ENCODE measurements at places on chromosomes 3 and 15.

DNA sequence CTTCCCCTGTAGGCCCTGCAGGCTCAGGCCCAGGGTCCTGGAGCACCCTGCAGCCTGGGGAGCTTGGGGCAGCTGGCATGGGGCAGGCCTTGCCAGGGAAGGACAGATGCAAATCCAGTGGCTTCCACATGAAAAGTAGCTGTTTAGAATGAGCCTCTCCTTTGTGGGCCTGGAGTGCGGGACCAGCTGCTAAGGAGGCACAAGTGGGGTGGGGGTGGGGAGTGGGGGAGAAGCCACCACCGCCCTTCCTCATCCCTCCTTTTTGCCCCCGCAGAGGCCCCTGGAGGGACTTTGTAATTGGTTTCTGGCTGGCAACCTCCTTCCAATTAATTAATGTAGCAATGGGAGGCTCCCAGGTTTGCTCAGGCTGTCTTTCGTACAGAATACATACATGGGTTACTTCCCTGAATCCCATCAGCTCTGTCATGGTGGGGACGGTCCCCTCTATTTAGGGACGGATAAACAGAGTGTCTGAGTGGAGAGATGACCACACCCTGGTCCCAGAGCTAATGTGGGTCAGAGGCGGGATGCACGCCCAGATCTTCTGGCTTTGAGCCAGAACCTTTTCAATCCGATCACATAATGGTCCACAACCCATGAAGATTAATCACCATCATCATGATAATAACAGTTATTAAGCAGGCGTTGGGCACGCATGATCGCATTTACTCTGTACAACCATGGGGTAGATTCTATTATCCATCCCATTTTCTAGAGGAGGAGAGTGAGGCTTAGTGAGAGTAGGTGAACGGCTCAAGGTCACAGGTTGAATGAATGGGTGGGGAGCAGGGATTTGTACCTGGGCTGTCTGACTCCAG is 6.2 kb downstream of the CORO2B start:
- DNase-seq = no peak

DNA sequence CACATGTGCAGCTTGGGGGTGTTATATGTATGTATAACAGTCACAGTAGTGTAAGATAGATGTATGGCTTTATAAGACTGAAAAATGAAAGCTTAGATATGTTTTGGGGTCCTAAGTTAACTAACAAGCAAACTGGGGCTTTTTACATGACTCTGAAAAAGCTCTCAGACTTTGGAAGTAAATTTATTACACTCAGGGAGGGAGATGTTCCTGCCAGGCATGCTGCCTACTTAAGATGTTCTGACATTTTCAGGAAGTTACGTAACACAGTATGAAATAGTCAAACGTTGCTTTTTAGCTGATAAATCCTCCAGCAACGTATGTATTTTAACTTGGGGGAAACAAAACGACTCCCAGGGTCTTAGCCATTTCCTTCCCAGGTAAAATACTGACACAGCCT is 1.7 kb upstream of the IFT57 start:
- DNase-seq = no peak

GRCh38 chr3:8816106-8816505 is 46.7 kb upstream of the OXTR start:
- DNase-seq = no peak

GRCh38 chr15:73127302-73127936 is 75.2 kb downstream of the NEO1 start:
- DNase-seq = no peak

DNA sequence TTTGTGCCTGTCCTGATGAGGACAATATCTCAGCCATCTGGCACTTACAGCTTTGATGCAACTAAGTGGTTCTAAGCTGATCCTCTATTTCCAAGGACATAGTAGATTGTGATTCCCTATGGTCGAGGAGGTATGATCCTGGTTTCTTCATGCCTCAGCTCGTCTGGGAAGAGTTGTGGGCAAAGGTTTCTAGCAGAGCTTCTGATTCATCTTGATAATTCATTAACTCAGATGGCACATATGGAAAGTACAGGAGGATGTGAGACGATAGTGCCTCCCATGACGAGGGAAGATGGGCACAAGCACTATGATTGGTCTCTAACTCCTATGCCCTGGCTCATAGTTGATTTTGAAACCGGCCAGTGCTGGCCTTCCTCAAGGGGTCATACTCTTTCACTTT is 334.2 kb upstream of the SEMA6D start:
- DNase-seq = no peak

GRCh38 chr3:189139611-189139940 is 32.2 kb upstream of the TPRG1 start:
- no peak for DNase-seq

DNA sequence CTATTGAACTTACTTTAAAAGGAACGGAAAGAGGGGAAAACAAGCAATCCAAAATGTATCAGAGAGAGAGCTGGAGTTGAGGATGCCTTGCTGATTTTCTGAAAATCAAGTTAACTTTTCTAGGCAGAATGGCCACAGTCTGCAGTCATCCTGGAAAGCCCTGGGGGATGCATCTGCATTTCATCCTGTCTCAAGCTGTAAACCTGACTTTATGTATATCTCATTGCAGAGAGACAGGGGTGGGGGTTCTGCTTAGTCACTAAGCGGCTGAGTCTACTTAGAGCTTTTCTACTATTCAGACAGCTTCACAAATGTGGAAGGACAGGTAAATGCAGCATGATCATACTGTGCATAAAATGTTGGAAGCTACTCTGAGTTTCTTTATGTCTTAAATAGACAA is 41.4 kb downstream of the MRPS25 start:
- DNase-seq = no peak

DNA sequence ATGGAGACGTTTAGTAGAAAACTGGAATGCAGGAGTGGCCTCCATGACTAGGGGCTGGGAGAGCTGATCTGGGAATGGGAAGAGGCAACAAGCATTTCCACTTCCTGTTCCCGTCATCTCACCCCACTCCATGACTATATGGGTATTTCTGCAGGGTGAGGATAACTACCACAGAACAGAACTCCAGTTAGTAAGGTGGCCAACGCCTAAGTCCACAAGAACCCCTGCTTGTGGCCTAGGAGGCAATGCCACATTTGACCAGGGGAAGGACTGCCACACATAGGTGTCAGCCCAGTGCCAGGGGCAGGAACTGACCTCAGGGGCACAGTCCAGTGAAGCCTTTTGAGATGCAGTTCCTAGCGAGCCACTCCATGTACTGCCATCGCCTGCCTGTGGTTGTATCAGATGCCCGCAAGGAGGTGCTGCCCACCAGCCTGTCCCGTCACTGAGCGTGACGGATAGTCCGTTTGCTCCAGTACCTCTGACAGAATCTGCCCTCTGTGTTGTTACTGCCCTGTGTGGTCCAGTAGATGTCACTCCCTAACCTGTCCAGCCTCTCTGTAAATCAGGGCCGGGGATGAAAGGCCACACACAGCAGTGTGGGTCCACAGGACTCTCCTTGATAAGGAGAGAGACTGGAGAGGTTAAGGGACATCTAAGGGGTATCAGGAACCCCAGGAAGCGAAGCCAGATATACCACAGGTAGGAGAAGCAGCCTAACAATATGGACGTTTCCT is 3.5 kb upstream of the MTFMT start:
- DNase-seq = no peak

- no peak for DNase-seq
Observed at GRCh38 chr3:184322731-184323487, 8.5 kb downstream of the EIF4G1 start.

DNA sequence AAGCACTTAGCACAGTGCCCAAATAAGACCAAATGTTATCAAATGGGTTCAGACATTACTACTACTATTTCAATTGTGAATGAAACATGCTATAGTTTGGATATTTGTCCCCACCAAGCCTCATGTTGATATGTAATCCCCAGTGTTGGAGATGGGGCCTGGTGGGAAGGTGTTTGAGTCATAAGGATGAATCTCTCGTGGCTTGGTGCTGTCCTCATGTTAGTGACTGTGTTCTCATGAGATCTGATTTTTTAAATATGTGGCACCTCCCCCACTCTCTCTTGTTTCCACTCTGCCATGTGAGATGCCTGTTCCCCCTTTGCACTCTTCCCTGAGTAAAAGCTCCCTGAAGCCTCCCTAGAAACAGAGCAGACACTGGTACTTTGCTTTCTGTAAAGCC is 148.7 kb upstream of the TGFBR2 start:
- DNase-seq = no peak

- DNase-seq = no peak
Observed at GRCh38 chr3:45064512-45065372, 38.6 kb downstream of the CLEC3B start.

- DNase-seq = no peak
Observed at GRCh38 chr15:98850961-98851572, 156.5 kb downstream of the PGPEP1L start.

- no peak for DNase-seq
Observed at GRCh38 chr15:71808311-71809020, 1.9 kb upstream of the NR2E3 start.
